ENCODE measurements at places on chromosomes 7 and 10.

DNA sequence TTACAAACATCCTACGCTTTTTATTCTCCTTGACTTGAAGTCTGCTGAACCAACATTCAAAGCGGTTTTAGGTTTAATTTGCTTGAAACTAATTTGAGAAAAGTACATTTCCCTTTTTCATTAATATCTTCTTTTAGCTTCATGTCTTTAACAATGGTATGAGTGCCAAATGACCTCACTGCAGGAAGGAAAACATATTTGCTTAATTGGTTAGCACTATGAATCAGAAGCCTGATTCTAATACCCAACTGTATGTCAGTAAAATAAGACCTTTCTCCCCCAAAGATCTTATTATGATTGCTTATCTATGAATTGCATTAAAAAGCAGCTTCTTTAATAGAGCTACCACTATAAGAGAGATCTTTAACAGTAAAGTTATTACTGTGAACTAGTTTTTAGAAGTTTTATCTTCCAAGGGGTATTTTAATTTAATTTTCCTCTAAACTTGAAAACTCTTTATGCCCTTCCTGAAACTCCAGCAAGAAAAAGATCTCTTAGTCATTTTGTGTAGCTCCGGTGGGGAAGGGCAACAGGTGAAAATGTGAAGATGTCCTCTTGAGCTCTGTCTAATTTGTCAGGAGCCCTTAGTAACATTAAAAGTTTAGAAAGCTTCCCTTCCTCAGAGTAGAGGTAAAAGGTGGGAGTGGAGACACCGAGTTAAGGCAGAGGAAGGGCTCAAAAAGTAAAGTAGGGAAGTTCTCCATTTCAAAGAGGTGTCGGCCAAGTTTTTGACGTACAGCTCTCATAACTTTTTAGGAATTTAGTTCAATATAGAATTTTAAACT, 6.1 kb downstream of the COL1A2 start:
- DNase-seq, result no peak

DNA sequence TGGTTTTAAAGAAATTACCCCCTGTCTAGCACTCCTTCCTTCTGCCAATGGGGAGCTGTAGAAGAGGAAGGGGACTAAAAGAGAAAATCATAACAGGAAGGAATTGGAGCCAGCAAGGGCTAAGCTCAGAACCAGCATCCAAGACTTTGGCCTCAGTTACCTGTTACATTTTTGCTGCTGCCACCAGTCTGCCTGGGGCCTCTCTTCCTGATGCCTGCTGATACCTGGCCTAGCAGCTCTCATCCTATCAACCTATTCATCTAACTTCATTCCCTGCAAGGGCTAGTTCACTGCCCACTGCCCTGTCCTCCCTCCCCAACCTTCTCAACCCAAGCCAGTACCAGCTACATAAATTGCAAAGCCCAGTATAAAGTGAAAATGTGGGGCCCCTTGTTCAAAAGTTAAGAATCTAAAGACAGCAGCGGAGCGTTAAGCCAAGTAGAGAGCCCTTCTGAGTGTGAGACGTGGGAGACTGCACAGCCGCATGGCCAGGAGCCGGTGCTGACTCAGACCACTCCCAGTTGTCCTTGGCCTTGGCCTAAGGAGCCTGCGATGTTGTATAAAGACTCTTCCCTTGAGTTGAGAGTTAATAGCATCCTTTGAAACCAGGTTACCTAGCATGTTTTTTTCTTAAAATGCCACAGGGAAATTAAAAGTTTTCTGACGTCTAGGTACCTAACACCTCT, 13.2 kb upstream of the AOC1 start:
- DNase-seq, result no peak

DNA sequence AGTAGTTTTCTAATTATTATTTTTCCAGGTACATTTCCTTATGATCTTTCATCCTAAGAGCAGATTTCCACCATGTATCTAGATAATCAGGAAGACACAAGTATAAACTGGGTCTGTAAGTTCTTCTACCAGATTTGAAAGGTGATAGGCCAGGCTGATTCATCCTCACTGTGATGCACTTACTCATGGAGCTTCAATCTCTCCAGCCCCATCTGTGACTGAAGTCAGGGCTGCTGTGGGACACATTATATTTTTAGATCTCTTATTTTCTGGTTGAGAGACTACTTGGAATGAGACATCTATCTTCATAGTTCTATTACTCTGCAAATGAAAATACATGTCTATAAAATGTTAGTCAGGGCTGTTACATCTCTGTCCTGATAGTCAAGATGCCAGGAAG, 85.5 kb upstream of the SLC25A13 start:
- DNase-seq, result no peak

- no peak for DNase-seq
These were observed 10.2 kb downstream of the DGKI start for GRCh38 chr7:137836541-137836940.

GRCh38 chr10:12332572-12333379, 16.6 kb upstream of the CAMK1D start:
- no peak for DNase-seq

DNA sequence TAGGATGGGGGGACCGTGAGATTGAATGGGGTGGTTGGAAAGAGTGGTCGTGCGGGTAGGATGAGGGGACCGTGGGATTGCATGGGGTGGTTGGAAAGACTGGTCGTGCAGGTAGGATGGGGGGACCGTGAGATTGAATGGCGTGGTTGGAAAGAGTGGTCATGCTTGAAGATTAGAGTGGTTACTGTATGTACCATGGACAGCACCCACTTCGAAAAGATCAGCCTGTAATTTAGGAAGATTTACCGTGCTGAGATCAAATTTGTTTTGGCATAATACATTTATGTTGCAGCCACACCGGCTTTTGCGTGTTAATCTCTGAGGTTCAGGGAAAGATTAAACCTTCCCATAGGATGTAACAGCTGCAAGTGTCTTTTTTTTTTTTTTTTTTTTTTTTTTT, 495.2 kb upstream of the ADARB2 start:
- DNase-seq, result no peak

DNA sequence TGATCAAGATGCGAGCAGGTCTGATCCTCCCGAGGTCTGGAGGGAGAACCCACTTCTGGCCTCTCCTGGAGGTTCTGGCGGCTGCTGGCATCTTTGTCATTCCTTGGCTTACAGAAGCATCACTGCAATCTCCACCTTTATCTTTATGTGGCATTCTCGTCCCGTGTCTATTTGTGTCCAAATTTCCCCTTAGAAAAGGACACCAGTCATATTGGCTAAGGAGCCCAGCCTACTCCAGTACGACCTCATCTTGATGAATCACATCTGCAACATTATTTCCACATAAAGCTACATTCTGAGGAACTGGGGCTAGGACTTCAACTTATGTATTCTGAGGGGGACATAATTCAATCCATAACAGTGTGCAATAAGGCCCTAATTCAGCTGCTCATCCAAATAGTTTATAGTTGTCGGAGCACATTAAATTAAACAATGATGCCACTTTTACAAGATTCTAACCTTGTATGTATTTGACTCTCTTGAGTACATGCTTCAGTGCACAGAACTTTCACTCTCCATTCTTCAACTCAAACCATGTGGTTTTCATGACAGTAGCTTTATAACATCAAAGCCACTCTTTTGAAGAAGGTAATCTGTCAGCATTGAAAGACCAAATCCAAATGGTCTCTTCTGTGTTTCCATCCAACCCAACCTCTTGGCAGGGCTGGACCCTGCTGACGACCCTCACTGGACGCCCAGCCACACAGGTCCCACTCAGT, 86.2 kb upstream of the DDC start:
- DNase-seq, result no peak

Measured in activated CD8-positive, alpha-beta memory T cell treated with anti-CD3 and anti-CD28 coated beads for 48 hours (primary cell).